ENCODE measurements at places on chromosomes 7 and 10.

GRCh38 chr10:115209133-115209532 lies 116.0 kb downstream of the ATRNL1 start:
- DNase-seq, result no peak

- no peak for DNase-seq
Measured at GRCh38 chr10:100886963-100887362, 25.8 kb upstream of the SLF2 start.

DNA sequence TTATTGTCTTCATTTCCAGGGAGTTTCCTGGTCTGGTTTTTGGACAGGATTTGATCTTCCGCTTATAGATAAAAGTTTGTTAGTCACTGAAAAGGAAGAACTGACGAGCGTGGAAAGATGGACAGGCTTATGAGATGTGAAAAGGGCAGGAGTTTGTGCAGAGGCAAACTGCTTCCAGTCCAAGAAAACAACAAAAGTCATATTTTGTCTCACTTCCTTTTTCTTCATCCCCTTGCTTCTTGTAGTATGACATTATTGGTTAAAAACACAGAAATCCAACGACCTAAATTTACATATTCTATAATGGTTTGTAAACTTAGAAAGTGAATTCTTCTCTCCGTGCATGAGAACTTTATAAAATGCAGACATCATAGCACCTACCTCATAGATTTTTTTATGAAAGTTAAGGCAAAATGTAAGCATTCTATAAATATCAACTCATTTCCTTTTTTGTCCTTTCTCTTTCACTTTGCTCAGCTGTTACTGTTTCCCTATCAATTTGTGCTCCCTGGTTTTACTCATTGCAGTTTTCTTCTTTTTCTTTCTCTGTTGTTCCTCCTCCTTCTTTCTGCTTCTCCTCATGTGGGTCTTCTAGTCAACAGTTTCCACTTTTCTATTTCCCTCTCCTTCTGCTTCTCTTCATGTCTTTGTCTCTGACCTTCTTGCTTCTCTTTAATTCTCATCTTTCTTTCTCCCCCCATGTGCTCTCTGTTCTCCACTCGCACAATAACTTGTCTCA lies 370.2 kb downstream of the ARL4A start:
- DNase-seq, result no peak

- no peak for DNase-seq
Measured at GRCh38 chr7:85125651-85126131, 61.2 kb downstream of the SEMA3D start.

- no peak for DNase-seq
Measured at GRCh38 chr10:15267496-15267895, 99.0 kb upstream of the NMT2 start.

DNA sequence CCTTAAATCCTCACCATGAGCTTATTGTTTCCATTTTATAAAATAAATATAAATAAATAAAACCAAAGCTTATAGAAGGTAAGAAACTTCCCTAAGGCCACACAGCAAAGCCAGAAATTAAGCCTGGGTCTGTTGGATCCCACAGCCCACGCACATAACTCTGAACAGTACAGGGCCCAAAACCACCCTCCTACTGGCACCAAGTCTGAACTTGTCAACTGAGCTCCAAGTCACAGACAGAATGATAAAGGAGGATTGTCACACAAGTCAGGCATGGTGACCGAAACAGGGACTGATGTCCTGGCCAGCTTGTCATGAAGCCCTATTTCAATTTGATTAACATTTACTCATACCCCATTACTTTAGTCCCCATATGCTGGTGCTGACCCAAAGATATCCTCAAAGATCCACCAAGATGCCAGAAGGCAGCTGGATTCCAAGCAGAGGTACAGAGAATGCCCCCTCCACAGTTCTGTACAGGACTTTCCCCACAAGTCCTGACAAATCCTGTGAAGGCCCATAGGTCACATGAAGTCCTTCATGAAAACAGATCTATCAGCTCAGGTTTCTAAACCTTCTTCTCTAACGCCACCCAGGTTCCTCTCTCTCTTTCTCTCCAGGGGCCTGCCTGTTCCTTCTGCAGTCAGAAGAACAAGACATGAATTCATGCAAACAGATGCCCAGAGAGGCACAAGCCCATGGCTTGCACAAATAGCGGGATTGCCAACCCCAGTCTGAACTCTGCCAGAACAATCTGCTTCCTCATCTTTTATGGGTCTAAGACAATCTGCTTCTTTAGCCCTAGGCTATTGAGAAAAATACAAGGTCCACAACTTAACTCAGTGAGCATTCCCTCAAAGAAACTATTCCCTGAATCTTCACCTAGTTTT lies 60.9 kb downstream of the GLI3 start:
- DNase-seq, result no peak

GRCh38 chr10:102673819-102674511 lies 29.7 kb downstream of the TRIM8 start:
- no peak for DNase-seq

DNA sequence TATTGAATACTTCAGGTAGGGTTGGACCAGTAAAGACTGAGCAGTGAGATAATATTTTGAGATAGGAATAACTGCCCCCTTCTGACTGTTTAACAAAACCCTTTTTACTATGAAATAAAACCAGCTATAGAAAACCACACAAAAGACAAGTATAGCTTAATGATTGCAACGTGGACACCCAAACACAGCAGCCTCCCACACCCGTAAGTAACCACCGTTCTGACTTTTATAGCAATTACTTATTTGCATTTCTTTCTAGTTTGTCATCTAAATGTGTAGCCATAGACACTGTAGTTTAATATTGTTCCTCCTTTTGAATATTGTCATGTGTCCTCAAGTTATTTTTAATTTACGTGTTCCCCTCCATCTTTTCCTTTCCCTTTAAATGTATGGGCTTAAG lies 42.9 kb upstream of the SYPL1 start:
- DNase-seq, result no peak

GRCh38 chr7:13540429-13540828 lies 449.0 kb downstream of the ETV1 start:
- DNase-seq, result no peak

DNA sequence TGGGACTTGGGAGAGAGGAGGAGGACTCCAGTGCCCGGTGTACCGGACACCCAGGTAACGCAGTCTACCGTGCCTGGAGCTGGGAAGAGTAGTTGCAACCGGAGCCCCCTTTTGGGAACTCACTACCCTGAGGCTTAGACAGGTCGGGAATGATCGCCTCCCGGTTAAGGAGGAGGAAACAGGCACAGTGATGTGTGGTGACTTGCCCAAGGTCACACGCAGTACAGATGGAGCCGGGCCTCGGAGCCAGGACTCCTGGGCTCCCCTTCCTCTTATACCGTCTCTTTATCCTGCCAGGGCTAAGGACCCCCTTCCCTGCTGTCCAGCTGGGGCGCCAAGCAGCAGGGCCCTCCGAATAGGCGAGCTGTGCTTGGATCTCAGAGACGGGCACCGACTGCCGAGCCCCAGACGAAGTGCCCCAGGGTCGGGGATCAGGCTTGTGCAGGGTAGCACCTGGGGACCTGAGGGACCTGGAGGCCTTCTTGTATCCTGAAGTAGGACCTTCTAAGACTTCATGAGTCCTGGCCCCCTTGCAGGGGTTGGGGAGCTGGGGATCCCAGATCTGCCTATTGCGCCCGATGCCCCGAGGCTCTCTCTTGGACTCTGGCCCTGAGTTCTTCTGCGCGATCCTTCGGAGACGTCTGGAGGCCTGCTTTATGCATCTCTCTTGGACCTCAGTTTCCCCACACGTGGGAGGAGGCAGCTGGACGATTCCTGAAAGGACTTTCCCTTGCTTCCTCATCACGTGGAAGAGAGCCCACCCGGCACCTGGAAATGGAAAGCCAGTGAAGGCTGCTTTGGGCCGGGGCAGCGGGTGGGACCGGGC lies 767 bp upstream of the CYP26A1 start:
- DNase-seq, result no peak

DNA sequence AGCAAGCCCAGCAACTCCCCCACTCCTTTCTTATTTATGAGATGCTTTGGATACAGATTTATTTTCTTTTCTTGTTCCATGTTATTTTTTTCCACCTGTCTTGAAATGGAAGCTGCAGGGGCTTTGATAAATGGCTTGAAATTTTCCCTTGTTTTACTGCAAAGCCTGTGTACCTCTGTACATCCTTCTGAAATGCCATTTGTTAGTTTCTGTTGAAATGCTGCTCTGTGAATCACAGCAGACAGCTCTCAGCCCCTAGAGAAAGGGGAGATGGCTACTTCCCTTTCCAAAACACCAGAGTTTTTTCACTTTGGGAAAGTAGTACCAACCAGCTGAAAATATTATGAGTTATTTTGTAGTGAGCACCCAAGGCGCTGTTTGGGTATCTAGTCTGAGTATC lies 304.2 kb downstream of the ELMO1 start:
- no peak for DNase-seq

- DNase-seq, result no peak
Measured at GRCh38 chr7:29381206-29382094, 182.2 kb upstream of the PRR15 start.

Data from stimulated activated CD8-positive, alpha-beta memory T cell treated with anti-CD3 and anti-CD28 coated beads, Interleukin-15, amount 100 ng/mL, for 24 hours (primary cell).